ENCODE measurements at places on chromosomes 1 and 21.

GRCh38 chr1:147850737-147851136 lies 51.9 kb upstream of the GJA8 start:
- H3K27me3 ChIP-seq: no peaks in the 10 kb centered on the region
- no peaks in the 10 kb centered on the region for H3K4me1 ChIP-seq
- H3K27ac ChIP-seq: no peak overlapping the region
- no peaks in the 10 kb centered on the region for H3K36me3 ChIP-seq

DNA sequence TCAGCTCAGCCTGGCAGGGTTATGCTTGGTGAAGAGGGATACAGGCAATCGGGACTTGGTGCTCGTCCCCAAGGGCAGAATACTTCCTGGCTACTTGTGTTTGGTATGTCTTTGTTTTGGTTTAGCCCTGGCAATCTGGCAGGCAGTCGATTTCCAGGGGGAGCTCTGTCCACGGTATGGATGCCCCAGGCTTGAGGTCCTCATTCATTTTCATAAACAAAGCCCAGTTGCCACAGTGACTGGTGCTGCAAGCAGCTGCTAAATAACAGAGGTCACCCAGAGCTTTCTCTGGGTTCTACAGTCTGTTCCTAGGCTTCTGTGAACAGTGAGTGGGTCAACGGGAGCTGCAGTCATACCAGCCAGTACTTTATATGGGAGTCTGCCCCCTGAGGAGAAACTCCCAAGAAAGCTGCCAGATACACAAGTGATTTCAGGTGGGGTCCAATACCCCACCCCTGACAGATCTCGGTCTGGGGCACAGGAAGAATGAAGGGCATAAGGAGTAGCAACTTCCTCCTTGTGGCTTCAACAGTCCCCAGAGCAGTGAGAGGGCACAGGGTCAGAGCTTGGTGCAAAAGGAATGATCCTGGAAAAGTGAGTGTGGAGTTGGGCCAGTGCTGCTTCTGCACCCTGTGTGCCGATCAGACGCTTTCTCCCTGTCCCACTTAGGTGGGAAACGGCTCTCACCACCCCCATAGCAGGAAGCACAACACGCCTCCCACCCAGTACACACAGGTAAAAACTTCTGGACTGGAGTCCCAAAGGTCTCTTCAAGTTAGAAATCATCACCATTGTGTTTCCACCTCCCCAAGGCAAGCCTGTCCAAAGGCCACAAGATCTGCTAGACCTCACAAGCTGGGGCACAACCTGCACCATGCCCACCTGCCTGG lies 55.5 kb downstream of the TGFBR3 start:
- DNase-seq: peak; percentile 79
- H3K36me3 ChIP-seq: no peaks in the 10 kb centered on the region
- H3K4me3 ChIP-seq: no peak overlapping the region
- H3K27me3 ChIP-seq: no peaks in the 10 kb centered on the region
- peaks cover 19% of the 10 kb centered on the region for H3K4me1 ChIP-seq
- H3K27ac ChIP-seq: peak overlapping the region; percentile 61

DNA sequence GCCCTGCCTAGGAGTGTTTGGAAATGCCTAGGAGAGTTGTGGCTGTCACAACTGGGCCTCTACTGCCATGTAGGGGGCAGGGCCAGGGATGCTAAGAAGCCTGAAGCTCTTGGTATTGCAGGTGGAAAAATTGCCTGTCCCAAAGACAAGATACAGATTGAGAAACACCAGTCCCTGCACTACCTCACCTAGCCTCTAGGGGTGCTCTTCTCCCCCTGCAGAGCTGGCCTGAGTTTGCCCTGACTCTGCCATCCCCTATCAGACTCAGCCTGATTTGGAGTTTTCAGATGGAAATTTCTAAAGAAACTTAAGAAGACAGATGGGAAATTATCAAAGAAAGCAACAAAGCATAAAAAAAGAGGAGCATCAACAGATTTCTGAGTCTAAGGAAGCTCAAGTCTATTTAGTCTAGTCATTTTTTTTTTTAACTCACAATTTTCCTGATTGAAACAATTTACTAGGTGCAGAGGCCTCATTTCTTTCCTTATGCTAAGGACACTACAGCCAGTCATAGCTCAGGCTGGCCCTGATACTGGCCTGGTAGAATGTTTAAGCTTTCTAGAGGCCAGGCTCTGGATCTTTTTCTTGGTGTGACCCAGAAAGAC lies 61.4 kb upstream of the LRRN2 start:
- peaks cover 5% of the 10 kb centered on the region for H3K27me3 ChIP-seq
- DNase-seq: no peak
- no peaks in the 10 kb centered on the region for H3K4me1 ChIP-seq
- no peak overlapping the region for H3K4me3 ChIP-seq
- H3K27ac ChIP-seq: no peak overlapping the region

DNA sequence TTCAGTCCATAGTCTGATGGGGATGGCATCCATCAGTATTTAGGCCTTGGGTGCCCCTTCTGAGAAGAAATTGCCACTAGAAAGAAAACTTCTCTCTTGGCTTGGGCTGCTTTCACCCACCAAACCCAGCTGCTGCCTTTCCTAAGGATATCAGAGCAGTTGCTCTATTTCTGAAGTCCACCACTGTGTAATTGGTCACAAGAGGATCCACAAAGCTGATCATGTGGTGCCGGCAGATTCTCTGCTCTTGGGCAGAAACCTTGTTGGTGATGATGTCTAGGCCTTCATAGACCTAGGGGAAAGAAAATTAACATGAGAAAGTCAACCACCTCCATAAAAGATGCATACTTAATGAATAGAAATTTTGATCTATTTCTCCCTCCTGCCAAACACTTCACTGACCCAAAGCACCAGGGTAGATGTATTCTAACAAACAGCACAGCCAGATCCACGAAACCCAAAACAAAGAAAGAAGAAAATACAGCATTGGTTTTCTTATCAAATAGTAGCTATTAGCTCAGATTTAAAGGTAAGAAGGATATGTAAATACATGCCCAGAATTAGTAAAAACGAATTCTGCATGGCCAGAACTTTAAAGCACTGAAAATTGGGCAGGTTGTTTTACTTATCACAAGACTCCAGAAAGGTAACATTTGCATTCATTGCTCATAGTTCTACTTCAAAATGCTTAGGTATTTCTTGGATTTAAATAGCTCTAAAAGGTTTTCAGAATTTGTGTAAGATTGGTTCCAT lies 26.0 kb downstream of the TRIT1 start:
- H3K27me3 ChIP-seq: no peaks in the 10 kb centered on the region
- DNase-seq: no peak
- no peak overlapping the region for H3K27ac ChIP-seq
- no peak overlapping the region for H3K4me3 ChIP-seq
- H3K4me1 ChIP-seq: no peaks in the 10 kb centered on the region

GRCh38 chr21:42753804-42754203 lies 100.4 kb downstream of the PDE9A start:
- DNase-seq: no peak
- H3K36me3 ChIP-seq: no peaks in the 10 kb centered on the region
- no peak overlapping the region for H3K27ac ChIP-seq

GRCh38 chr1:73180397-73181189 lies 898.3 kb upstream of the NEGR1 start:
- no peaks in the 10 kb centered on the region for H3K27me3 ChIP-seq
- H3K36me3 ChIP-seq: no peaks in the 10 kb centered on the region
- no peak for DNase-seq
- H3K4me1 ChIP-seq: no peaks in the 10 kb centered on the region
- no peak overlapping the region for H3K4me3 ChIP-seq
- H3K27ac ChIP-seq: no peak overlapping the region

DNA sequence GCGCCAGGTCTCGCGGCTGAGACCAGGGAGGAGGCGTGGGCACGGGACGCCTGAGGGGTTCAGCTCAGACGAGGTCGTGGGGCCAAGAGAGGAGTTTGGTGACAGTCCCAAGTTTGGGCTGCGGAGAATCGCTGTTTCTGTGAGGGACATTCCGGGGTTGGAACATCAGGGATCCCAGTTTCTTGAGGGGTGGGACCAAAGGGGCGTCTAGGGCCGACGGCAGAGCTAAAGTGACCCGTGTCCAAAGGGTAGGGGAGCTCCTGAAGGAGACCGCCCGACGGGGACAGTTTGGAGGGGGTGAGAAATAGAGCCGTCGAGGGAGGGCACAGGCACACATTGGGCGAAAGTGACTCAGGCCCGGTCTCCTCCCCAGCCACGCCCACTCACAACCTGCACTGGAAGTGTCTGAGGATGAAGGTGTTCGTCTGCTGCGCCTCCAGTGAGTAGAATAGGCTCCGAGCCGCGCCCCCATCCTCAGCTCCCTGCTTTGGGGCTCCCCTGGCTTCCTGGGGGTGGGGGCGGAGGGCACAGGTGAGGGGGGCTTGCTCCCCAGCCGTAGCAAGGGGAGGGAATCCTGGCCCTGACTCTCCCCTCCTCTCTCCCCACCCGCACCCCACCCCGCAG lies 7.0 kb downstream of the EFNA3 start:
- H3K4me1 ChIP-seq: peaks cover 45% of the 10 kb centered on the region
- peak overlapping the region; percentile 46 for H3K4me3 ChIP-seq
- no peak overlapping the region for H3K27ac ChIP-seq
- no peak for DNase-seq
- H3K36me3 ChIP-seq: no peaks in the 10 kb centered on the region

DNA sequence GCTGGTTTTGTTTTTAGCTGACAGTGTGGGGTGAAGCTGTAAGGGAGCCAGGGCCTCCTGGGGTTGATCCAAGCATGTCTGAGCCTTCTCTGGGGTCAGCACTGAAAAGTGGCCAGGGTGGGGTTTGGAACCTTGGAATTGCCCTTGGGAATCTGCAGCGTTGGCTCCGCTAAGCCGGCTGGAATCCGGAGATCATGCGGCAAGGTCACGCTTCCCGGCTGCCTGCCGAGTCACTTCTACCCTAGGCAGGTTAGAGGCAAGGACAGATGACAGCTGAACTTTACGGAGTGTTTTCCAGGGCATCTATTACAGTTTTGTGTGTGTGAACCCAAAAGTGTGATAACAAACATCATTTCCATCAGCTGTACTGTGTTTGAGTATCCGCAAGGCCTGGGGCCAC lies 17.1 kb downstream of the ABCG1 start:
- H3K4me3 ChIP-seq: no peak overlapping the region
- no peak overlapping the region for H3K27ac ChIP-seq
- no peaks in the 10 kb centered on the region for H3K27me3 ChIP-seq
- H3K36me3 ChIP-seq: no peaks in the 10 kb centered on the region

GRCh38 chr1:29322861-29323585 lies 86.7 kb downstream of the PTPRU start:
- H3K4me1 ChIP-seq: no peaks in the 10 kb centered on the region
- no peak overlapping the region for H3K4me3 ChIP-seq
- no peak overlapping the region for H3K27ac ChIP-seq
- no peak for DNase-seq
- H3K36me3 ChIP-seq: no peaks in the 10 kb centered on the region
- H3K27me3 ChIP-seq: no peaks in the 10 kb centered on the region

- H3K27ac ChIP-seq: no peak overlapping the region
- peaks cover 69% of the 10 kb centered on the region for H3K36me3 ChIP-seq
- H3K4me3 ChIP-seq: no peak overlapping the region
- peaks cover 33% of the 10 kb centered on the region for H3K4me1 ChIP-seq
These were observed 16.5 kb downstream of the ATP1B1 start for GRCh38 chr1:169122976-169123375.

DNA sequence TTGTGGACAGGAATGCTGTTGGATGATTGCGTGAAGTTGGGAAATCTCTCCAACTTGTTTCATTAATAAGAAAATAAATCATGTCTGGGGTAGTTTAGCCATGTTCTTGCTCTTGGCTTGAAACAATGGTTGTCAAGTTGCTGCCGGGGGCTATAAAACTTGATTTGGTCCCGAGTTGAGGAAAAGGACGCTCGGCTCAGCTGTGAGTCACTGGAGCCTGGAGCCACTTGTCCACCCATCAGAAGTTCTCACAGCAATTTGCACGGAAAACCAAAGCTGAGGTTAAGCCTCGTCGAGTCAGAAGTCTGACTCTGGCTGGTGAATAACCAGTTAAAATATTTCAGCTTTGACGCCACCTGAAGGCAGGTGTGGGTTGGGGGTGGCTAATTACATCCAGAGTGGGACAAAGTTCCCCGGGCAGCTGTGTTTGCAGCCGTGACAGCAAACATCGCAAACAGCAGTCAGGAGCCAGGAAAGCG lies 19.7 kb upstream of the RIPK4 start:
- no peaks in the 10 kb centered on the region for H3K27me3 ChIP-seq
- H3K4me1 ChIP-seq: peaks cover 24% of the 10 kb centered on the region
- H3K36me3 ChIP-seq: no peaks in the 10 kb centered on the region
- DNase-seq: peak; percentile 80

- H3K27ac ChIP-seq: no peak overlapping the region
- H3K4me3 ChIP-seq: no peak overlapping the region
- no peaks in the 10 kb centered on the region for H3K27me3 ChIP-seq
These were observed 13.1 kb downstream of the SLC19A1 start for GRCh38 chr21:45528981-45529784.

- DNase-seq: no peak
- peaks cover 39% of the 10 kb centered on the region for H3K4me1 ChIP-seq
- H3K27me3 ChIP-seq: no peaks in the 10 kb centered on the region
- no peaks in the 10 kb centered on the region for H3K36me3 ChIP-seq
- no peak overlapping the region for H3K27ac ChIP-seq
These were observed 57.1 kb upstream of the ADARB1 start for GRCh38 chr21:45017039-45017960.

DNA sequence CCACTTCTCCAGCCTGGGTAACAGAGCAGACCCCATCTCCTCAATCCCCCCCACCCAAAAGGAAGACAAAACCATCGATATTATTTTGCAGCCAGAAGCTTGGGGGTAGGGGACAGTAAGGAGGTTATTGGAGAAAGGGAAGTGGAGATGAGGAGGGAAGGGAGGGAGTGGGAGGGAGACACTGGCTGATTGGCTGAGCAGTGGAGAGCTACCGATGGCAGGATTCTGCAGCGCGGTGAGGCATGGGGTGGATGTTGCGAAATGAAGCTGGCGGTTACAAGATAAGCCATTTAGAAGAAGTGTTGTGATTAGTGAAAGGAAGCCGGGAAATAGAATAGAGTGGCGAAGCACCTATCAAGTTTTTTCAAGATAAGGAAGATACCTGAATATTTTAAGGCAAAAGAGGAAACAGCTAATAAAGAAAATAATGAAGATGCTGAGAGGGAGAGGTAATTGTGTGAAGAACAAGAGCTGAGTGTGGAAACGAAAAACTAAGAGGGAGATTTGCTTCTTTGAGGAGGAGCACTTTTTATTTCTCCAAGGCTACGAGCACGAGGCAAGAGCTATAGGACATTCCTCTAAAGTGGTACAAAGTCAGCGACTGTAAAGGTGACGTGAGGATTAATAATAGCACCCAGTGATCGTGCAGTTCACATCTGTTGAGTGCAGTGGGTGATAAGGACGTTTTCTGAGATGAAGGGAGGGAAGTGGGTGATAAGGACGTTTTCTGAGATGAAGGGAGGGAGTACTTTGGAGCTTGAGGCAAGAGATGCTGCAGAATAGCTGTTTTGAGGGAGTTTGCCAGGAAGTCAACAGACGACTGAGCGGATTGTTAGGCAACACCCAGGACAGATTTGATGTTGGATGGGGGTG lies 103.2 kb upstream of the KIF26B start:
- H3K4me1 ChIP-seq: no peaks in the 10 kb centered on the region
- H3K27me3 ChIP-seq: no peaks in the 10 kb centered on the region
- H3K27ac ChIP-seq: no peak overlapping the region
- no peak overlapping the region for H3K4me3 ChIP-seq

GRCh38 chr1:11784993-11785769 lies 20.6 kb downstream of the MTHFR start:
- H3K4me3 ChIP-seq: no peak overlapping the region
- peak; percentile 51 for DNase-seq
- peaks cover 20% of the 10 kb centered on the region for H3K4me1 ChIP-seq
- H3K36me3 ChIP-seq: no peaks in the 10 kb centered on the region
- no peaks in the 10 kb centered on the region for H3K27me3 ChIP-seq

Measured in SJSA1 (cell line).